Activated CD8-positive, alpha-beta T cell treated with anti-CD3 and anti-CD28 coated beads, Interleukin-2, amount 10 ng/mL, durations not matched to agents 7 days and 5 days (primary cell): ENCODE measurements at places on chromosomes 4 and X.

GRCh38 chr4:24594887-24595286, 10.5 kb upstream of the DHX15 start:
- no peak for DNase-seq

GRCh38 chrX:9708923-9709553, 56.6 kb downstream of the GPR143 start:
- peak; percentile 81 for DNase-seq

- no peak for DNase-seq
Measured at GRCh38 chrX:22800360-22800759, 199.4 kb upstream of the DDX53 start.

GRCh38 chr4:19455196-19455595, 796.5 kb upstream of the SLIT2 start:
- no peak for DNase-seq
